ENCODE measurements at places on chromosomes 7 and 10. TPM values are rescaled to one million over a fixed set of nuclear protein-coding genes. Genes with fewer than 3 reads are reported as not detected.

DNA sequence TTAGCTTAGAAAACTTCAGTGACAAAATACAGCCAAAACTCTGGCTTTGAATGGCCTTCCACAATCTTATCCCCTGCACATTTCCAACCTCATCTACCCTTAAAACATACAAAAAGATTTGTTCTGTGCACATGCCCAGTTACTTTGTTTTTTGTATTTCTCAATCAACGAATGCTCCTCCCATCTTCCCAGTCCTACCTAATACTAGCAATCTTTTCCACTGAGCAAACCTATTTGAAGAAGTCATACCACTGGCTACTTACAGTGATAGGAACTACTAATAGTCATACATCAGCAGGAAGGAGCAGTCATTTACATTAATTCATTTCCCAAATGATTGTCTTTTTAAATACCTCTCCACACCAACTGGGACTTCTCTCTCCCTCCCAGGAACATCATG lies 2.5 kb downstream of the USP54 start:
- DNase-seq, result no peak

DNA sequence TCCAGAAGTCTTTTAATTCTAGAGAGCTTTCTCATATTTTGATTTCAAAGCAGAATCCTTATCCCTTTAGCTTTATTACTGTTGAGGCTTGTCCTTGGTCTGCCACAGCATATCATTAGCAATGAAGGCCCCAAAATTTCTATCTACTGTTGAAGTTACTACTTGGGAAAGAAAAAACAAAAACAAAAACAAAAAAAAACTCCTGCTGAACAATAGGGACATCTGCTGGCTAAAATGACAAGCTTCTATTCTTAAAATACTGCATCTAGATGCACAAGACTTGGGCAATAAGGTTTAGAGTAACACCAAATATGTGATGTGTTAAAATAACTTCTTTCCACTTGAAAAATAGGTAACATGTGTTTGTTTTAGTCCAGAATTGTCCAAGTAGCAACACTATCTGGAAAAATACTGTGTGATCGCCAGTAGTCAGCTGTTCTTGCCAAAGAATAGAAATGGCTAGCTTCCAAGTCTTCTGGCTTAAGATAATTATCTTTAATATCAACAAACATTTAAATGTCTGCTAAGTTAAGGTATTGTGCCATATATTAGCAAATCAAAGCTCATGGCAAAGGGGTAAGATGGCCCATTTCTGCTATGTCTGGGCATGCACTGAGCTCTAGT lies 3.8 kb upstream of the DMTF1 start:
- DNase-seq, result peak; percentile 41

PNLIPRP2 gene
- 0.10 TPM for polyA plus RNA-seq

GRCh38 chr10:103534621-103535498 lies 41.4 kb downstream of the NEURL1 start:
- DNase-seq, result no peak

CPA1 gene
- polyA plus RNA-seq, result not detected

FFAR4 gene
- 0.17 TPM for polyA plus RNA-seq

GRCh38 chr10:78763651-78764395 lies 304.9 kb upstream of the ZMIZ1 start:
- DNase-seq, result no peak

- no peak for DNase-seq
Measured at GRCh38 chr10:115844591-115844990, 428.4 kb downstream of the GFRA1 start.

DNA sequence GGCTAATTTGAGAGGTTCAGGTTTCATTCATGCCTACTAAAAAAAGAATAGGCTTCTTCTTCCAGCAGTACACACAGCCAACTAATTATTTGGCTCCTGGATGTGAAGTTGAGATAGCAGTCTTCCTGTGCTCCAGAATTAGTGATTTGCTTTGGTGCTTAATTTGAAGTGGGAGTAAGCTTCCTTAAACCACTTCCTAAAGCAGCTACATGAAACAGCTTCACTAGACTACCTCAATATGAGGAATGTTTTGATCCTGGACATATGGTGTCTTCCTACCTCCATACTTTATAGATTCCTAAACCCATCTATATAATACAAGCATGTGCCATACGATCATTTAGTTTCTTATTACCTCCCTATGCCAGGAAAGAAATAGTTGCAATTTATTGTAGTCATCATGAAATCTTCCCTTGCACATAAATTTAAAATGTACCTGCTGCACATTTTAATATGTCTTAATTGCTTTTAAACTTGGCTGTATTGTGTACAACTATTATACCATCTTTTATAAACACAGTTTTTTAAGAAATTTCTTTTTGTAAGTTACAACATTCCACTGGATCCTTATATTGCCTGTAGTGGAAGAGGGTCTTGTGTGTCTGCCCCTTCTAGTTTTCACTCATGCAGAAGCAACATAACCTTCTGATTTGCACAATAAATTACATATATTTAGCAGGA lies 8.6 kb downstream of the VIM start:
- no peak for DNase-seq

- DNase-seq, result no peak
Measured at GRCh38 chr7:30231271-30231670, 53.1 kb upstream of the ZNRF2 start.

DNA sequence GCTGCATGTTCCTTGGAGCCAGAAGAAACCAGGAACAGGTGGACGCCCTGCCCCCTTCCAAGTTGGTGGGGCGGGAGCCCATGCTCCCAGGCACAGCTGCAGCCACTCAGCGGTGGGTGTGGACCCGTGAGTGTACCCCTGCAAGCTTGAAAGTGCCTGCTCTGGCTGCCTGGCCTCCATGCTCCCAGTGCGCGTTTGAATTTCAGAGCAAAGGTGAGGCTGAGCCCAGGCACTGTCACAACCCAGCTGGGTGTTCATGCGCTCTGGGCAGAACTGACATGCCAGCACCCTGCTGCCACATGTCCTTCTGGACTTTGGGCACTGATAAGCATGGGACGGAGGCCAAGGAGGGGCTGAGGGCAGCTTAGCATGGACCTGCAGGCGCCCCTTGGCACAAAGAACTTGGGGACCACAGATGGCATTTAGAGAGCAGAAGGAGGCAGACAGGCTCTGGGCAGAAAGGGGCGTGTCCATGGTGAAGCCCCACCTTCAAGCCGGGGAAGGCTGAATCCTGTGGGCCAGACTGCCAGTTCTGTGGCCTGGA lies 402.0 kb upstream of the NRG3 start:
- no peak for DNase-seq

- no peak for DNase-seq
Measured at GRCh38 chr10:110730345-110731050, 86.4 kb downstream of the RBM20 start.

GRCh38 chr10:104457543-104457828 lies 103.9 kb downstream of the CFAP58 start:
- DNase-seq, result no peak

TCERG1L gene
- polyA plus RNA-seq, result not detected

DNA sequence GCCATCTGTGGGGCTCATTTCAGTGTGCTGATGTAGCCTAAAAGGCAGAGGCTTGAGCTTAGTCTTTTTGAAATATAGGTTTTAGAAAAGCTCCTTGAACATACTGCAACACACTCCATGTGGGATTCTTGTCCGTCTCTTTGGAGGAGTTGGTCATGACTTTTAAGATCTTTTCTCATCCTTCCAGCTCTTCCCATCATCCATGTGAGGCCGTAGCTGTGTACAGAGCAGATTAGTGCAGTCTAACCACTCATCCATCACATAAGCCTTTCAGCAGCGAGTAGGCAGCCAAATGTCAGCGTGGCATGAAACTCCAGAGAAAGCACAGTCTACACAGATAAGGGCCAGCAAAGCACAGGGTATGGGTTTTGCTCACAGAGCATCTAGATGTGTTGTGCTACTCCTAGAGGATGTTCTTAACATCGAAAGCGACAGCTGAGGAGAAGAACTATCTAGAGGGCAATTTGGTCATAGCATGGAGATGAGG lies 28.1 kb upstream of the NPVF start:
- DNase-seq, result no peak

- DNase-seq, result no peak
Measured at GRCh38 chr7:112819536-112819935, 29.3 kb upstream of the TMEM168 start.

ABCA13 gene
- polyA plus RNA-seq, result not detected

GRCh38 chr7:41695661-41696322 lies 7.1 kb downstream of the INHBA start:
- peak; percentile 12 for DNase-seq

GRCh38 chr10:43058716-43059335 lies 18.0 kb upstream of the RET start:
- no peak for DNase-seq

DNA sequence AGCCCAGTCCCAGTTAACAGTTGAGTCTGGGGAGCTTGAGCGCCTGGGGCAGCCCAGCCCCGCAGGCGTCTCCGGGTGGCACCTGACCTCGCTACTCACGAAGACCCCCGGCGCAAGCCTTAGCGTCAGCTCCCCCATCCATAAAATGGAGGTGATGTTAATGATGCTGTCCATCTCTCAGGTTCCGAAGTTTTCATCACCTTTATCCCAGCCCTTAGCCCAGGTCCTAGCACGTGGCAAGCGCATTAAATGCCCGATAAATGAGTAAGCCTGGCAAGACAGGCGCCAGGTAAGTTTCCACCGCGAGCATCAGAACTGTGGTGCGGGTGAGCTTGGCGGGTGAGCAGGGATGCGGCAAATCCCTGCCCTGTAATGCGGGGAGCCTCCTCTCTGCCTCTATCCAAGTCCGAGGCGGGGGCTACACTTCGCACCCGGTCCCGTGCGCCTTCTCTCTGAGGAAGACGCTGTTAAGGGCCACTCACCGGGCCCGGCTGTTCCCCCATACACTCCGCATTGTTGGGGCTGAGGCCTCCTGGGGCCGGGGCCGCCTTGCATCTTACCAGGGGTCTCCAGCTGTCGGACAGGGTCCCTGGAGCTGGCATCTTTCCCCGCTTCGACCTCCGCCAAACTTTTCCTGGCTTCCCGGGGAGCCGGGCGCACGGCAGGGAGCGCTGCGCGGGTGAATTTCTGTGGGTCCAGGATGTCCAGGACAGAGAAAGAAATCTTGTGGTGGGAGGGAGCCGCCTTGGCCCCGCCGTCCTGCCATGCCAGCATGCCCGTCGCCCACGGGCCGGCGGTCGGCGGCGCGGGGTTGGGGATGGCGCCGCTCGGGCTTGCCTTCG lies 444 bp downstream of the NKX1-2 start:
- no peak for DNase-seq

SPDYE18 gene
- polyA plus RNA-seq, result not detected

PLXNA4 gene
- polyA plus RNA-seq, result 0.12 TPM

- no peak for DNase-seq
Measured at GRCh38 chr7:131352032-131352431, 24.4 kb downstream of the MKLN1 start.

DNA sequence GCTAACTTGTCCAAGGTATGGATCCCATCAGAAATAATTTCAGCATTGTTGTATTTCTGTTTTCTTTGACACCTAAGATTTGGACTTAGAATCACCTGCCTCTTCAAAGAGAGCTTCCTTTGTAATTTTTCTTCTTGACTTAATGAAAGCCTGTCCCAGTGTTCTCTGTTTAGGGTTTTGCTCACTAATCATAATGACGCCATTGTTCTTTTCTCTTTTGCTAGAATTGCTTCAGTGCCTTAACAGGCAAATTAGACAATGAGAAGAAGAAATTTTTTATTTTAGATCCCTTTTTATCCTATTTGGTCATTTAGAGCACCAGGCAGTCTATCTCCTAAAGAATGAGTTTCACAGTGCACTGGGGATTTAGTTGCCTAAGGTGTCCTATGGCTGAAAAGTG lies 128.5 kb downstream of the SND1 start:
- DNase-seq, result no peak

DNA sequence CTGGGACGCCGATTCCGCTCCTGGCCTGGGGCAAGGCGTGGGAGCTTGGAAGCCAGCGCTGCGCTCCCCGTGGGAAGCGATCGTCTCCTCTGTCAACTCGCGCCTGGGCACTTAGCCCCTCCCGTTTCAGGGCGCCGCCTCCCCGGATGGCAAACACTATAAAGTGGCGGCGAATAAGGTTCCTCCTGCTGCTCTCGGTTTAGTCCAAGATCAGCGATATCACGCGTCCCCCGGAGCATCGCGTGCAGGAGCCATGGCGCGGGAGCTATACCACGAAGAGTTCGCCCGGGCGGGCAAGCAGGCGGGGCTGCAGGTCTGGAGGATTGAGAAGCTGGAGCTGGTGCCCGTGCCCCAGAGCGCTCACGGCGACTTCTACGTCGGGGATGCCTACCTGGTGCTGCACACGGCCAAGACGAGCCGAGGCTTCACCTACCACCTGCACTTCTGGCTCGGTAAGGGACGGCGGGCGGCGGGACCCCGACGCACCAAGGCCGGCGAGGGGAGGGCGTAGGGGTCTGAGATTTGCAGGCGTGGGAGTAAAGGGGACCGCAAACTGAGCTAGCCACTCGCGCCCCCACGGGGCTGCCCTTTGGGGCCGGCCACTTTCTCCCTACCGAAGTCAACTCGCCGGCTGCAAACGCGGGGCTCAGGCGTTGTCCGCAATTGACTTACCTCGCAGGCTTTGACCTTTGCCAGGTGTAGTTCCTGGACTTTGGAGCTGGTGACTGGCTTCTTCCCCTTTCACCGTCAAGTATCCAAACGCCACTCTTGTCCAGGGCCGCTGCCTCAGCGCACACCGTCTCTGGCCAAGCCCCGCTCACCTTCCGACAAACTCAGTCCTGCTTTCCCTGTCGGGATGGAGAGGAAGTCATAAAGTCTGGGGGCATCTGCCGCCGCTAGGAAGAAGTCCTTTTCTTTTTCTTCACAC lies at the start of gene SCIN:
TSS of gene SCIN (plus strand) at position 187 of the 928 bp plus-strand sequence. CDS start at position 254, 67 bp downstream.
- DNase-seq, result peak; percentile 46

Measured in A549 (cell line).